ENCODE measurements at places on chromosomes 13 and 19.

GRCh38 chr13:66748712-66749111, 481.4 kb downstream of the PCDH9 start:
- DNase-seq: no peak

DNA sequence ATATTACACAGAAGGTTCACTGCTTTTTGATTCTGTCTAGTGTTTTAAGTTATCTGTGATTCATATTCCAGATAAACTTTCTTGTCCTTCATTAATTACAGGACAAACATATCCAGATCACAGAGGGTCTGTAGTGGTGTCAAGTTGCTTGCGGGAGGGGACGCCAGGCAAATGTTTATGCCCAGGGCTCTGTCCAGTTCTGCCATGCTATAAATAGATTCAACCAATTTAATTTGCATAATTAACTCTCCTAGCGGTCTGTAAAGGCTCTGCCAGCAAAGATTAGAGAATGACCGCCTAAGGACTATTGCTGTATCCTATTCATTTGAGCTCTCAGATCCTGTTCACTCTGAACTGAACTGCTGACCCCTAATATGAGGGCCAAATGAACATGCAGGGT, 59.7 kb upstream of the TRPC4 start:
- DNase-seq: peak; percentile 16

- DNase-seq: no peak
Measured at GRCh38 chr19:17341386-17341785, 4.0 kb downstream of the GTPBP3 start.

- no peak for DNase-seq
Measured at GRCh38 chr19:6276447-6276846, 3.3 kb downstream of the MLLT1 start.

DNA sequence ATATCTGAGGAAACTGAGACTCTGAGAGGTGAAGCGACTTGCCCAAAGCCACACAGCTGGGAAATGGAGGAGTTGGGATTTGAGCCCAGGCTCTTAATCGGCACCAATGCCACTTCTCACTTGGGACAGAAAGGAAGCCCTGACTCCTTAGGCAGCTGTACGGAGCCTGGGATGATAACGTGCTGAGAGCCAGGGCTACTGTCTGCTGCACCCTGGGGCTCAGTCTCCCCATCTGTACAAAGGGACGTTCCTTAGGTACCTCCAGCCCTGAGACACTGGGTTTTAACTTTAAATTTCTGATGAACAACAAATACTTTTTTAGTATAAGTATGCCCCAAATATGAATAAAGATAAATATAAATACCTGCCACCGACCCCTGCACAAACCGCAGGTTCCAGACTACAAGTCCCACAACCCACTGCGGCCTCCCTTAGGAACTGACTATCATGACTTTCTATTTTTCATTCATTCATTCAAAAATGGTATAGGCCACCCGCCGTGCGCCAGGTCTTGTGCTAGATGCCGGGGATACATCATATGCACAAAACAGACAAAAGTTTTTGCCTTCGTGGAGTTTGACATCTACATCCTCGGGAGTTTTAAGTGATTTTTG, 776 bp upstream of the NCLN start:
- DNase-seq: no peak

- no peak for DNase-seq
Measured at GRCh38 chr19:4012092-4012974, 4.8 kb downstream of the PIAS4 start.

- no peak for DNase-seq
Measured at GRCh38 chr19:36775768-36776167, 3.2 kb upstream of the ZNF850 start.

- no peak for DNase-seq
Measured at GRCh38 chr19:49061445-49061844, 3.2 kb downstream of the NTF4 start.

DNA sequence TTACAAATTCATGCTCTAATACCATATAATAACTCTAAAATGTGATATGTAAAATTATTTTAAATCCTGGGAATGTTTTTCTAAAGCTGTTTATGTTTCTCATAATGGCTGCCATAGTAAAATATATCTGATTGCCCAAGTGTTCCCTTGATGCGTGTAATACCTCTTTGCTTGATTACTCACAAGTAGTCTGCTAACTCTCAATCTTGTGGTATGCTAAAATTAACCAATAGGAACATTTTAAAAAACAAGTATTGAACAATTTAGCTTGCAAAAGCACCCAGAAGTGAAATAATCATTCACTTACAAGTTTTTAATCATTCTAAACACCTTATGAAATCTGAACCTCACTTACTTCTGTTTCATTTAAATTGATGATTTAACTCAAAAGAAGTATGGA, 386.0 kb upstream of the ATXN8OS start:
- no peak for DNase-seq

- no peak for DNase-seq
Measured at GRCh38 chr13:26440111-26440510, 117.4 kb upstream of the WASF3 start.

DNA sequence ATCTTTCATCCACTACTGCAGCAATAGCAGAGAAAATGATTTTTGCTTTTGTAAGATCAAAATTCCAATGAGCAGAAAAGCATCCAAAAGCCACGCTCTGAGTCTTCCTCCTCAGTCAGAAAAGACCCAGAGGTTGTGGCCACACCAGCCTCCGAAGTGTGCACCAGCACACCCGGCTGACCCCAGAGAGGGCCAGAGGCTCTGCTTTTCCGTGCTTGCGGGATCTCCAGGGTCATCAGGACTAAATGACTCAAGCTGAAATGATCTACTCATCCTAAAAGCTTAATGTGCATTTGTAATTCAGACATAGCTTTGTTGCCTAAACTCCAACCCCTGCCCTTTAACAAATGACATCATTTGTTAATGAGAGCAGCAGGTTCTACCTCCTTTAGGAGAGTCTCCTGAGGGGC, 16.5 kb downstream of the RXFP2 start:
- DNase-seq: no peak

DNA sequence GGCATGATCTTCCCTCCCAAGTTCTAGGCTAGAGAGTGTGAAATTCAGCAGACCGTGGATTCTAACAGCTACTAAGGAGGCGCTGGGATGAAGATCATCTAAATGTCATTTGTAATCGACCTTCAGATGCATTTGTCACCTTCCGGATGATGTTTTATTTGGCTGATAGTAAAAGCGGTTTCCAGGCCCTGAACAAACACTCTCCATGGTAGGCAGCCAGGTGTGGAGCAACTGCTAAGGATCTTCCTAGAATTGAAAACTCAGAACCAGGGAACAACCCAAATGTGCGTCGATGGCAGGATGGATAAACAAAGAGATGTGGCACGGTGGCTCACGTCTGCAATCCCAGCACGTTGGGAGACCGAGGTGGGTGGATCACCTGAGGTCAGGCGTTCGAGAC, 107.2 kb upstream of the CACNA1A start:
- no peak for DNase-seq

DNA sequence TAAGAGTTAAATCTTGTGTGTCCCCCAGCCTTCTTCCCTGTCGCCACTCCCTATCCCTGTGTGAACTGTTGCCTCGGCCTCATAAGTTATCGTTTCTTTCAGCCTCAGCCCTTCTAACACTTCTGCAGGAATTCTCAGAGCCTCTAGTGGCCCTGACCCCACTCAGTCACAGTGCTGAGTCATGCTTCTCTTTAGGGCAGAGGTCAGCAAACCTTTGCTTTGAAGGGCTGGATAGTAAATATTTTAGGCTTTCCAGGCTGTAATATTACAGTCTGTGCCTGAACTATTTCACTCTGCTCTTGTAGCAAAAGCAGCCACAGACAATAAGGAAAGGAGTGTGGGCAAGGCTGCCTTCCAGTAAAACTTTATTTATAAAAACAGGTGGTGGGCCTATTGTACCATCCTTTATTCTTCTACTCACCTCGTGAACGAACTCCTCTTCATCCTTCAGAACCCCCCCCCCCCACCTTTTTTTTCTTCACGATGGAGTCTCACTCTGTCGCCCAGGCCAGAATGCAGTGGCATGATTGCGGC, 22.1 kb downstream of the MYO9B start:
- no peak for DNase-seq

GRCh38 chr13:94177041-94177440, 302.4 kb downstream of the DCT start:
- DNase-seq: no peak

- DNase-seq: no peak
Measured at GRCh38 chr19:41299755-41300089, 10.2 kb upstream of the CCDC97 start.

Measured in SK-N-DZ (cell line).